ENCODE measurements at places on chromosomes 1 and 21. TPM values are rescaled to one million over a fixed set of nuclear protein-coding genes. Genes with fewer than 3 reads are reported as not detected.

GRCh38 chr1:165451691-165452090, 6.8 kb upstream of the RXRG start:
- DNase-seq, result no peak

DNA sequence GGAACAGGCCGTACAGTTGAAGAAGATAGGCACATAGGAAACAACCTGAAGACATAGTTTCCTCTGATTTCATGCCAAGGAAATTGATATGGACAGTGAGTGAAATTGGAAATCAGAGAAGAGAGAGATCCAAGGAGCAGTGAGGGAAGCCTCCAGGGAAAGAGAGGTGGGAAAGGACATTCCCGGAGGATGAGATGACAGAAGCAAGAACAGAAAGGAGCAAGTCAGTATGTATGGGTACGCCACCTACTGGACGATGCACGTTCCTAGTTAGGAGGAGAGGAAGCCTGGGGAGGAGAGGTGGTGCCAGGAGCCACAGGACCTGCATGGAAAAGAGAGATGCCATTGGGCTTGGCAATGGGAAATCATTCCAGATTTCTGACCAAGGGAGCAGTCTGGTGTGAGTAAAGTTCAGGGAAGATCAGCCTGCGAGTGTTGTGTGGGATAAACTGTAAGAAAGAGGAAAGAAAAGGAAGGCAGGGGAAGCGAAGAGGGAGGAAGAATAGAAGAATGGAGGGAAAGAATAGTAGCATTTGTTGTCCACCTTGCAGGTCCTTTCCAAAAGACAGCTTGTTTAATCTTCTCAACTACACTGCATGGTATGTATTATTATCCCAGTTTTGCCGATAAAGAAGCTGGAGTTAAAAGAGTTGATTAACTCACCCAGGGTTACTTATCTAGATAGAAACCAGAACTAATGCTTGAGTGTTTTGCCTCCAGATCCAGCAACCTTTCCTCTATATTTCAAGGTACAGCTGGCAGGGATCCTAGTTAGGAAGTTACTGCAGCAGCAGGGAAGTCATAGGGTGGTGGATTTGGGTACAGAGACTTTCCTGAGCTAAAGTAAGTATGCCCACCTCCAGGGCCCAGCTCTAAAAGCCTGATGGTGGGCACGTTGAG, 27.4 kb downstream of the C1orf116 start:
- DNase-seq, result peak; percentile 75

DNA sequence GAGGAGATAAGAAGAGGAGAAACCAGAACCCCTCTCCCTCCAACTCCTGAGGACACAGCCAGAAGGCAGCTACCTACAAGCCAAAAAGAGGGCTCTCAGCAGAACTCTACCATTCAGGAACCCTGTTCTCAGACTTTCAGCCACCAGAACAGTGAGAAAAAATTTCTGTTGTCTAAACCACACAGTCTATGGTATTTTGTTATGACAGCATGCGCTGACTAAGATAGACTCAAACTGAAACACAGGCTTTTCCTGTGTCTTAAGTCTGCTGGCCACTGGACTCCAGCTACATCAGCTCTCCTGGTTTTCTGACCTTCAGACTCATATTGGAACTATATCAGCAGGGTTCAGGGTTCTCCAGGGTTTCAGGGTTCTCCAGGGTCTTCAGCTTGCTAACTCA, 126.5 kb upstream of the TNFSF4 start:
- DNase-seq, result no peak

GRCh38 chr1:53378061-53378460, 50.2 kb upstream of the LRP8 start:
- DNase-seq, result no peak

- no peak for DNase-seq
Observed at GRCh38 chr1:68338081-68338480, 105.8 kb upstream of the WLS start.

DNA sequence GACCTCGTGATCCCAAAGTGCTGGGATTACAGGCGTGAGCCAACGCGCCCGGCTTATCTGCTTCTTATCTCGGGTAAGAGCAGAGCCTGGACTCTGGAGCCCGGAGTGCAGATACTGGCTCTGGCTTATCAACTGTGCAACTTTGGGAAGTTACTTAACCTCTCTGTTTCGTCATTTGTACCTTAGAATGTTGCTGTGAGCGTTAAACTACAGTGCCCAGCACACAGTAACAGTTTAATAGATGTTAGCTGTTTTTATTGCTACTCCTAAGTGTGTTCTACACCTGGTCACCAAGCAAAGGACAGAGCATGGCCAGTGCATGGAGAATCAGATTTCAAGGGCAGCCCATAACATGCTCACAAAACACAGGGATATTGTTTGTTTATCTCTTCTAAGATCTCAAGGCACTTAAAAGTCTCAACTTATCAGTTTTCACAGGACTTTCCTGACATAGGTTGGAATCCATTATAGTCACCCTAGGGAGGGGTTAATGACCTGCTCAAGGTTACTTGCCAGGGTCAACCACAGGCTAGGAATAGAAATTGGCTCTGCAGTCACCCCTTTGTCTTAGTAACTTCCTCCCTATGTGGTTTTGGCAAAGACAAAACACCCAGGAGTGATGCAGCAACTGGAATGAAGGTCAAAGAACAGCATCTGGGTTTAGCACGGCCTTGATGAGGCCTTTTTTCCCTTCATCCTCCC, 22.5 kb upstream of the SRP9 start:
- DNase-seq, result peak; percentile 94

DNA sequence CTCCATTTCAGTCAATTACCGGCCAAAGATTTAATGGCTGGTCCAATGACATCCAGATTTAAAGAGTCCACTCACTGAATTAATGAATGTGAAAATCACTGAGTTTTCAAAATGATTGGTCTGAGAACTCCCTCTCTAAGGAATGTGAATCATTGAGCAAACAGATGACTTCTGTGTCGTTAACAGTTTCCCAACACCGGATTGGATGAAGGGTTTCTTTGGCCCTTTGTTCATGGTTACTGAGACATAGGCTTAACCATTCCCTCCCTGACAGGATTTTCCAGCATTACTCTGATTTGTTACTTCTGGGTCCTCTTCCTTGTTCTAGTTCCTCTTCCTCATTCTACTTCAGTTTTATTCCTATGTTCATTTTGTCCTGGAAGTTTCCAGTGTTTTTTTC, 1.5 kb upstream of the CLDN17 start:
- no peak for DNase-seq

DNA sequence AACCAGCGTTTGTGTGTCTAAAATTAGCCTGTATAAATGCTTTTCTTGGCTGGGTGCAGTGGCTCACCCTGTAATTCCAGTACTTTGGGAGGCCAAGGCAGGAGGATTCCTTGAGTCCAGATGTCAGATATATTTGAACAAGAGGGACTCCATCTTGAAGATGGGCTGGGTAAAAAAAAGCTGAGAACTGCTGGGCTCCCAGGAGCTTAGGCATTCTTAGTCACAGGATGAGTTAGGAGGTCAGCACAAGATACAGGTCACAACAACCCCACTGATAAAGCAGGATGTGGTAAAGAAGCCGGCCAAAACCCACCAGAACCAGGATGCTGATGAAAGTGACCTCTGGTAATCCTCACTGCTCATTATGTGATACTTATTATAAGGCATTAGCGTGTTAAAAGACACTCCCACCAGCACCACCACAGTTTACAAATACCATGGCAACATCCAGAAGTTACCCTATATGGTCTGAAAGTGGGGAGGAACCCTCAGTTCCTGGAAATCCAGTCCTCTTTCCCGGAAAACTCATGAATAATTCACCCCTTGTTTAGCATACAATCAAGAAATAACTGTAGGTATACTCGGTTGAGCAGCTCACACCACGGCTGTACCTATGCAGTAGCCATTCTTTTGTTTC, 36.2 kb upstream of the ZNF496 start:
- DNase-seq, result no peak

GRCh38 chr1:200908191-200908868, 13.6 kb downstream of the INAVA start:
- no peak for DNase-seq

DNA sequence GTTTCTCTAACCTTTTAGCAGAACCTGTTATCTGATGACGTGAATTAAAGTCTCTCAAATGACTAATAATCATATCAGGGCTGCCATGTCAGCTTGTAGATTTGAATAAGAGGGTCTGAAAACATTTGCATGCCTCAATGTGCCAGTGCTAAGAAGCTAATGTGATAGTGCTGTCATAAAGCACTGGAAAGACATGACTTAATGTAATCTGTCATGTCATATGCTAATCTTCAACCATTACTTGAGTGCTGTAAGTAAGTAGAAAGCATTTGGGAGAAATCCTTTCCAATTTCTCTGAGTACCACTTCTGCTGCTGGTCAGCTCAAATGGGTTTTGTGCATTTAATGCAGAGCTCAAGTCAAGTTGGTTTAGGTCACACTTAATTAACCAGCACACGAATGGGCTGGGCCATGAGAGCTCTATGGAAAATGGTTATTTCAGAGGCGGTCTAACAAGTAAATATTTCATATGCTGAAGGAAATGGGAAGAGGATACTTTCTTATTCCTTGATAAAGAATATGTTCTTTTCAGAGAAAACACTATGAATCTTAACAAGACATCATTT, 609.2 kb downstream of the LMO4 start:
- no peak for DNase-seq

GRCh38 chr1:10706376-10706913, 90.0 kb downstream of the CASZ1 start:
- no peak for DNase-seq

GRCh38 chr21:41761211-41761933, 5.5 kb downstream of the RIPK4 start:
- peak; percentile 51 for DNase-seq

GRCh38 chr1:199173356-199173755, 534.5 kb downstream of the PTPRC start:
- no peak for DNase-seq

- DNase-seq, result no peak
Observed at GRCh38 chr1:231029841-231030240, 10.2 kb downstream of the FAM89A start.

- no peak for DNase-seq
Observed at GRCh38 chr21:42561762-42562650, 48.4 kb downstream of the SLC37A1 start.

GRCh38 chr1:244111027-244111426, 59.9 kb downstream of the ZBTB18 start:
- no peak for DNase-seq

- DNase-seq, result peak; percentile 71
Observed at GRCh38 chr21:33731447-33731846, 89.1 kb downstream of the ITSN1 start.

- no peak for DNase-seq
Observed at GRCh38 chr1:24207709-24208108, 20.6 kb upstream of the IFNLR1 start.

- no peak for DNase-seq
Observed at GRCh38 chr21:29232530-29233255, 66.0 kb upstream of the BACH1 start.

DNA sequence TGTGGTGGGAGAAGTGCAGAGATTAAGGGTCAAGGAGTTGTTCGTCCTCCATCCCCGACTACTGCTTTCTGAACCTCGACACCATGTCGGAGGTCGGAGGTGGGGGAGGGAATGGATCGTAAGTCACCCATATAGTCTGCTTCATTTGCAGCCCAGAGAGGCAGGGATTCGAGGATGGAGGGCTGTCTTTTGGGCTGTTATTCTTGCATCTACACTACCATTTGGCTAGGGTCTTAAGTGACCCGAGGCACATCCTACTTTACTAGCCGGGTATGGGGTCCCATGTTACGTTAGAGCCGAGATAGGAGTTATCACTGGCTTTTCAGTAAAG, 578 bp downstream of the USP21 start:
- no peak for DNase-seq

DNA sequence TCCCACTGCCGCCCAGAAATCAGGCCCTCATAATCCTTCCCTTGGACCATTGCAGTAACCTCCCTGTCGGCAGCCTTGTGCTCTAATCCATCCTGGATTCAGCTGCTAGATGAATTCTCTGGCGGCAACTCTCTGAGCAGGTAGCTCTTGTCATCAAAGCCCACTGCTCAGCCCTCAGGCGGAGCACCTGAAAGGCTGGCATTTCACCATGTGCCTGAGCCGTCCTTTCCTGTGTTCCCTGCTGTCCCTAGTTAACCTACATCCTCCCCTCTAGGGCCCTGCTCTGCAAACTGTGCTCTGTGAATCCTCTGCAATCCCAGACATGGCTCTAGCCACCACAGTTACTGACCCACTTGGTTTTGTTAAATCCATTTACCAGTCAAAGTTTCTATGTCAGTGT, 118.0 kb downstream of the KAZN start:
- DNase-seq, result no peak

PDPN gene
- 24.9 TPM for polyA plus RNA-seq

JAM2 gene
- polyA plus RNA-seq, result 3.1 TPM

CNKSR1 gene
- polyA plus RNA-seq, result 7.6 TPM

LCE1C gene
- not detected for polyA plus RNA-seq

AIM2 gene
- not detected for polyA plus RNA-seq

FMN2 gene
- 0.50 TPM for polyA plus RNA-seq

SYTL1 gene
- 31.8 TPM for polyA plus RNA-seq

FAM78B gene
- polyA plus RNA-seq, result 0.57 TPM

PBX1 gene
- 54.5 TPM for polyA plus RNA-seq

CD52 gene
- polyA plus RNA-seq, result 3.3 TPM

SAMSN1 gene
- 1.0 TPM for polyA plus RNA-seq

KRTAP11-1 gene
- polyA plus RNA-seq, result not detected

ELF3 gene
- 22.6 TPM for polyA plus RNA-seq

MSH4 gene
- not detected for polyA plus RNA-seq

GUCA2A gene
- polyA plus RNA-seq, result not detected

TMEM82 gene
- not detected for polyA plus RNA-seq

PROX1 gene
- 10.1 TPM for polyA plus RNA-seq
